ENCODE measurements at places on chromosomes 7 and 10.
A peak's percentile ranks its signal among the peaks of the same experiment; 100 is the strongest.

- H3K27ac ChIP-seq, result peak overlapping the region; percentile 48
- H3K4me1 ChIP-seq, result peaks cover 15% of the 10 kb centered on the region
- H3K36me3 ChIP-seq, result peaks cover 6% of the 10 kb centered on the region
- H3K27me3 ChIP-seq, result peaks cover 1% of the 10 kb centered on the region
- H3K4me3 ChIP-seq, result no peak overlapping the region
Observed at GRCh38 chr7:65448816-65449504, 75.3 kb downstream of the ZNF92 start.

DNA sequence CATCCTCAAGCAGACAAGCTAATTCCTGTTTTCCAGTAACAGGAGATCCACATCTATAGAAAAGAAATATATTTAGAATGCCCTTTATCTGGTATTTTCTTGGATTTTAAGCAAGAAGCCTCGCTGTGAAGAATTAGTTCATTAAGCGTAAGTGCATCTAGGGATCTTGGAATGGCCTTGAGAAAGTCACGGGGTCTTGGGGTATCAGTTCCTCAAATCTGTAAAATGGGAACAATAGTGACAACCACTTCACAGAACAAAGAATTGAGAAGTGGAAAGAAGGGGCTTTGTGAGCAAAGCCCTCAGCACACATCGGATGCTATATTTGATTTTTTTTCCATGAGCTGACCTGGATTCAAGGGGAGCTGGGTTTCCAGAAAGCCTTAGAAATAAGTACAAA, 32.3 kb upstream of the WDFY4 start:
- H3K4me3 ChIP-seq, result no peak overlapping the region
- H3K27ac ChIP-seq, result no peak overlapping the region
- peaks cover 7% of the 10 kb centered on the region for H3K27me3 ChIP-seq

DNA sequence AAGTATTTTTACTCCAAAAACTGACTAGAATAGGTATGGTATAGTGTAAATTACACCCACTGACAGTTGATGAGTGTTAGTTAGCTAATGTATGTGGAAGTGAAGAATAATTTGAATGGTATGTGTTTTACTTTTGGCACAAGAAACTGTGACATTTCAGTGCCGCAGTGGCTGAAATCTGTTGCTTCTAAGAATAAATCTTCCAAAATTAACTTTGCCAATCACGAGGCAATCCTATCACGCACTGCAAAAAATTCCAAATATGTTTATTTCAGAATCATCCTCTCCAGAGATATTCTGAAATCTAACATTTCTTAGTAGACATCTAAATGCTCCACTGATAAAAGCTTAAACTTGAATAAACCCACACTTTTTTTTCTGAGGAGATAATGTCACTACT, 61.2 kb downstream of the PCLO start:
- H3K36me3 ChIP-seq, result no peaks in the 10 kb centered on the region
- H3K27me3 ChIP-seq, result no peaks in the 10 kb centered on the region
- H3K27ac ChIP-seq, result no peak overlapping the region

- peaks cover 7% of the 10 kb centered on the region for H3K36me3 ChIP-seq
- no peaks in the 10 kb centered on the region for H3K27me3 ChIP-seq
- no peak overlapping the region for H3K4me3 ChIP-seq
- peak overlapping the region; percentile 35 for H3K27ac ChIP-seq
- no peak for DNase-seq
- H3K4me1 ChIP-seq, result peaks cover 11% of the 10 kb centered on the region
Observed at GRCh38 chr7:16609842-16610450, 35.6 kb downstream of the ANKMY2 start.

DNA sequence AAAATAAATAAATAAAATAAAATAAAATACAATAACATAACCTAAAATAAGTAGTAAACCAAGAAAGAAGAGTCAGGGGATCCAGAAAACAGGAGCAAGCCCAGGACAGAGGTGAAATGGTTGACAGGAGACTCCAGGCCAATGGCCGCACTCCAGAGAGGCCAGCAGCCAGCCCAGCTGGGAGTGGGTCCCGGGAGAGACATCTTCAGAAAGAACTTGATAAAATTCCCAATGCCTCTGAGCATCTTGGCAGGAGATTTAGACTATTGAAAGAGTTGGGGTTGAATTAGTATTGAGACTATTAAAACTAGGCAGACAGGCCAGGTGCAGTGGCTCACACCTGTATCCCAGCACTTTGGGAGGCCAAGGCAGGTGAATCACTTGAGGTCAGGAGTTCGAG, 62.6 kb downstream of the CLIP2 start:
- H3K4me1 ChIP-seq, result no peaks in the 10 kb centered on the region
- no peak overlapping the region for H3K27ac ChIP-seq
- no peak overlapping the region for H3K4me3 ChIP-seq
- DNase-seq, result no peak
- peaks cover 34% of the 10 kb centered on the region for H3K36me3 ChIP-seq
- no peaks in the 10 kb centered on the region for H3K27me3 ChIP-seq

DNA sequence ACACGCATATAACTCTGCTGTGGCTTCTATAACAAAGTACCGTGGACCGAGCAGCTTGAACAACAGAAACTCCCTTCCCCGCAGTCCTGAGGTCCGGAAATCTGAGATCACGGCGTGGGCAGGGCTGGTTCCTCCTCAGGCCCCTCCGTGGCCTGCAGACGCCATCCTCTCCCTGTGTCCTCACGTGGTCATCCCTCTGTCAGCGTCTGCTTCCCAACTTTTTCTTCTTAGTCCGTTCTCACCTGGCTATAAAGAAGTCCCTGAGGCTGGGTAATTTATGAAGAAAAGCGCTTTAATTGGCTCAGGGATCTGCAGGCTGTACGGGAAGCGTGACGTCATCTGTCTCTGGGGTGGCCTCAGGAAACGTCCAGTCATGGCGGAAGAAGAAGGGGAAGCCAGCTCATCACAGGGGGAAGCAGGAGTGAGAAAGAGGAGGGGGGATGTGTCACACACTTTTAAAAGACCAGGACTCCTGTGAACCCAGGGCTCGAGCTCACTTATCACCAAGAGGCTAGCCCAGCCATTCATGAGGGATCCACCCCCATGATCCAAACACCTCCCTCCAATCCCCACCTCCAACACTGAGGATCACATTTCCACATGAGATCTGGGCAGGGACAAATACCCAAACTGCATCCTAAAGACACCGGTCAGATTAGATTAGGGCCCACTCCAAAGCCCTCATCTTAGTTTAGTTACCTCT, 91.2 kb upstream of the INSIG1 start:
- peaks cover 15% of the 10 kb centered on the region for H3K27me3 ChIP-seq
- peak overlapping the region; percentile 97 for H3K27ac ChIP-seq
- peaks cover 26% of the 10 kb centered on the region for H3K4me1 ChIP-seq
- peaks cover 2% of the 10 kb centered on the region for H3K36me3 ChIP-seq

- peaks cover 23% of the 10 kb centered on the region for H3K27me3 ChIP-seq
- DNase-seq, result no peak
- no peak overlapping the region for H3K27ac ChIP-seq
- no peak overlapping the region for H3K4me3 ChIP-seq
- H3K36me3 ChIP-seq, result peaks cover 5% of the 10 kb centered on the region
- no peaks in the 10 kb centered on the region for H3K4me1 ChIP-seq
Observed at GRCh38 chr10:96125142-96125515, 5.0 kb upstream of the ZNF518A start.

DNA sequence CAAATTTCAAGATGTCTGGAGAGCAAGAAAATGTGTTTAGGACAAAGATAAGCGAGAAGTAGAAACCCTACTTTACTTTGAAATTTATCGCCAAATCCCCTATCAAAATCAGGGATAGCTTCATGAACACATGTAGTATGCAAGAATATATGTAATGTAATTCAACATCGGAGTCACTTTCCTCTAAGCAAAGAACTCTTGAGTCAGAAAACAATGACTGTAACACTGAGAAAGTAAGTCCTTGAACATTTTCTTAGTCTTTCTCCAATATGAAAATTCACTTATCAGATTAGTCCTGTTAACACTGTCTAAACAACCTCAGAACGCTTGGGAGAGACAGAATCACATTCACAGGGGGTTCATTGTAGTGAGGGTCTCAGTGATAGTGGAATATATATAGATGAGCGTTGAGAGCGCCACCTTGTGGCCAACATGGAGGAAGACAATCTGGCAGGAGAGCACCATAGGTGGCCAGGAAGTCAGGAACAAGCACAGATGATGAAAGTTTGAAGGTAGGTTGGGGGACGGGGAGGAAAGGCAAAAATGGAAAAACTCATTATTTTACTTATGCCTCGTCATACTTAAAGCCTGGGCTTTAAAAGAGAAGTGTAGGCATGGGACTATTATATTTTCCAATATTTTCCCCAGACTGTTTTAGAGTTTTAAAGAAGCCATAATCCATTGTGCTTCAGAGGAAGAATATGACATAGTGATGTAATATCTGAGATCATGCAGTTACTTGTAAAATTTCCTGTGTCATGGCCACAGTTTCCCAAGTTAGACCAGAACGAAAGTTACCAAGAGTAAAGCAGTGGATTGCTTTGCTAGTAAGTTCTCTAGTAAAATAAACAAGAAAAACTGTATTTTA, 115.5 kb upstream of the GNAI1 start:
- no peak for DNase-seq
- H3K4me1 ChIP-seq, result no peaks in the 10 kb centered on the region

GRCh38 chr10:97028126-97028831, 157.5 kb downstream of the SLIT1 start:
- no peak overlapping the region for H3K4me3 ChIP-seq
- peaks cover 3% of the 10 kb centered on the region for H3K27me3 ChIP-seq
- H3K36me3 ChIP-seq, result no peaks in the 10 kb centered on the region
- H3K27ac ChIP-seq, result no peak overlapping the region
- peaks cover 5% of the 10 kb centered on the region for H3K4me1 ChIP-seq
- DNase-seq, result no peak

DNA sequence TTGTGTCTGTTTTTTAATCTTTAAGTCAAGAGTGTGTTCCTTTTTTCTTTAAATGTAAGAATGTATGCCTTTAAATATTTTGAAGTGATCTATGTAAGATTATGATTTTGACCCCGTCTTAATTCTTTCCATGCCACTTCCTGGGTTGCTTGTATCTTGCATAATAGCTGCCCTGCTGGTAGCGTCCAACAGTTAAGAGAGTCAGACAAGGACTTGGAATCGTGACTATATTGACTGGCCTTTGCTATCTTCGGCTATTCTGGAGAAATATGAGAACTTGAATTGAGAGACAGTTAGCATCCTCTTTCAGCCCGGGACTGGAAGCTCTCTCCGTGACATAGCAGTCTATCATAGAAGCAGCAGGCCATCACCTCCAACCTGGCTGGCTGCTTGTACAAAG, 13.0 kb downstream of the NRP1 start:
- no peaks in the 10 kb centered on the region for H3K4me1 ChIP-seq
- peaks cover 2% of the 10 kb centered on the region for H3K36me3 ChIP-seq
- H3K27ac ChIP-seq, result no peak overlapping the region
- H3K27me3 ChIP-seq, result peaks cover 4% of the 10 kb centered on the region
- no peak overlapping the region for H3K4me3 ChIP-seq

- H3K27me3 ChIP-seq, result no peaks in the 10 kb centered on the region
- DNase-seq, result no peak
- no peak overlapping the region for H3K4me3 ChIP-seq
- H3K4me1 ChIP-seq, result peaks cover 4% of the 10 kb centered on the region
Observed at GRCh38 chr7:129307592-129307991, 82.8 kb downstream of the AHCYL2 start.

DNA sequence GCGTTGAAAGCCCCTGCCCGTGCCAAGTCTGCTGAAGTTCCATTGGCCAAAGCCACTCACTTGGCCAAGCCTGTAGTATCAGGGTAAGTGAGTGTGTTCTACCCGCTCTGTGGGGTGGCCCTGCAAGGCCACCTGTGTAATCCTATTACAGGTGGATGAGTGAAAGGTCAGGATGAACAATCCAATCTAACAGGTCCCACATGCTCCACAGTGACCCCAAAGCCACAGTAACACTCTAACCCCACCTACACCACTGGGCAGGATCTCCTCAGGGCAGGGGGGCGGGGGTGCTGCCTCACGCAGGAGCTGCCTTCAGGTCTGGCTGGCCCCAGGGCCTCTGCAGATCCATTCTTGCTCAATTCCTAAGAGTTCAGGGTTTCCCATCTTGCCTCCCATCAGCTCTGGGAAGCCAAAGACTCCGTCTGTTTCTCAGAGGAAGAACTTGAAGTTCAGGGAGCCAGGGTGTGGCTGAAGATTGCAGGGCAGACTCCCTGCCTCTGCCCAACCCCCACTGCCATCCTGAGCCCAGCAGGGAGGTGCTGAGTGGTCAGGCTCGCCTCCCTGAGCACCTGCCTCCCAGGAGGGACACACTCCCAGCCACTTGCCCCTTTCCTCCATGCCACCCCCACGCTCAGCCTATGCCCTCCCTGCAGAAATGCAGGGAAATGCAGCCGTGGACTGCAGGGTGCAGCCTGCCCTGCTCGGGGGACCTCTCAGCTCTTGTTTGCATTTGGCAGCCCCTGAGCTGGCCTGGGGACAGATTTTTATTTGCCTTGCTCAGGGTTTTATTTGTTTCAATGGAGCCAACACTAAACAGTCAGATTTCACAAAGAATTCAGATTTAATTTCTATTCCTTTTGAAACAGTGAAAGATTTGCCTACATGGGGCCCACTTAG, 9.8 kb upstream of the COMTD1 start:
- H3K4me3 ChIP-seq, result no peak overlapping the region
- no peaks in the 10 kb centered on the region for H3K4me1 ChIP-seq
- H3K27ac ChIP-seq, result no peak overlapping the region
- peaks cover 3% of the 10 kb centered on the region for H3K27me3 ChIP-seq

DNA sequence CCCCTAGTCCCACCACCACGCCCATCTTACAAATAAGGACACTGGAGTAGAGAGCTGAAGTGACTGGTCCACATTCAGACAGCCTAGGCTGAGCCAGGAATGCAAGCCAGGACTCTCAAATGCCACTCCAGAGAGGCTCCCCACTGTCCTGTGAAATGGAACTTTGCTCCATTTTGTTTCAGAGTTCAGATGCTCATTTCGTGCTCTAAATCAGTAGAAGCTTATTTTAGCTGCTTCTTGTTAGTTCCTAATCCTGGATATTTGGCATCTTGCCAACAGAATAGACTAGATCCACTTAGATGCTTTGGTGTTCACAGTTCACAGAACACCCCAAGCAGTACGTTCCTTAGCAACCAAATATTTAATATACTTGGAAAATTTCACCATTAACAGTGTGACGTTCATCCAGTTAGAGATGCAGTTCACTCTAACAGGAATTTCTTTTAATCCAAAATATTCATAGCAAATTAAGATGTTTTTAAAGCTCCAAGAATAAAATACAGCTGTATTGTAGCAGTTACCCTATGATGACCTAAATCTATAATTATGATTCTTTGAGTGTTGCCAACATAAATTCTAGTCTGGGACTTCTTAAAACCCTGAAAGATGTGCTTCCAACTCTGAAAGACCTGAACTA, 7.3 kb downstream of the MMP21 start:
- peaks cover 19% of the 10 kb centered on the region for H3K36me3 ChIP-seq
- no peaks in the 10 kb centered on the region for H3K4me1 ChIP-seq
- no peaks in the 10 kb centered on the region for H3K27me3 ChIP-seq
- H3K27ac ChIP-seq, result no peak overlapping the region
- H3K4me3 ChIP-seq, result no peak overlapping the region

GRCh38 chr10:49690698-49691356, 11.4 kb downstream of the C10orf53 start:
- no peak for DNase-seq
- H3K27ac ChIP-seq, result no peak overlapping the region
- no peak overlapping the region for H3K4me3 ChIP-seq
- H3K36me3 ChIP-seq, result no peaks in the 10 kb centered on the region

GRCh38 chr7:72394016-72394415, 18.1 kb downstream of the CALN1 start:
- DNase-seq, result no peak
- no peaks in the 10 kb centered on the region for H3K36me3 ChIP-seq
- H3K27me3 ChIP-seq, result no peaks in the 10 kb centered on the region
- H3K4me3 ChIP-seq, result no peak overlapping the region
- H3K4me1 ChIP-seq, result no peaks in the 10 kb centered on the region
